Effector memory CD4-positive, alpha-beta T cell (primary cell): ENCODE measurements at places on chromosomes 12 and 14.
A peak's percentile ranks its signal among the peaks of the same experiment; 100 is the strongest.

GRCh38 chr12:26845057-26845666 lies 12.2 kb upstream of the ITPR2 start:
- no peak for DNase-seq

GRCh38 chr14:68656452-68656851 lies 136.4 kb downstream of the ZFP36L1 start:
- no peak for DNase-seq

DNA sequence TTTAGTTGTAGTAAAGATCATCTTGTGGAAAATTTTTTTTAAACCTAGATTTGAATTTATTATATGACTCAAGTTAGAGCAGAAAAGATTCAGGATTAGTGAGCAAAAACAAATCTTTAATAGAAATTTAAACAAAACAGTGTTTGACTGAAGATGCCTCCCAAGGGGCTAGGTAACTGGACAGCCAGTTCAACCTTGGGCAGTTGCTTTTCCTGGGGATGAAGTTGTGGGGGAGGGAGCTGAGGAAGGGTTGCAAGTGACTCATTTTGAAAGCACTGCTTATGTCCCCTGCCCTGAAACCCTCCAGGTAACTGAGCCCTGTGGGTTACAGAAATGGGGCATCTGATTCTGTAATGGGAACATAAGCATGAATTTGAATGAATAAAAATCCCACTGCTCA lies 13.1 kb downstream of the CFAP54 start:
- no peak for DNase-seq

DNA sequence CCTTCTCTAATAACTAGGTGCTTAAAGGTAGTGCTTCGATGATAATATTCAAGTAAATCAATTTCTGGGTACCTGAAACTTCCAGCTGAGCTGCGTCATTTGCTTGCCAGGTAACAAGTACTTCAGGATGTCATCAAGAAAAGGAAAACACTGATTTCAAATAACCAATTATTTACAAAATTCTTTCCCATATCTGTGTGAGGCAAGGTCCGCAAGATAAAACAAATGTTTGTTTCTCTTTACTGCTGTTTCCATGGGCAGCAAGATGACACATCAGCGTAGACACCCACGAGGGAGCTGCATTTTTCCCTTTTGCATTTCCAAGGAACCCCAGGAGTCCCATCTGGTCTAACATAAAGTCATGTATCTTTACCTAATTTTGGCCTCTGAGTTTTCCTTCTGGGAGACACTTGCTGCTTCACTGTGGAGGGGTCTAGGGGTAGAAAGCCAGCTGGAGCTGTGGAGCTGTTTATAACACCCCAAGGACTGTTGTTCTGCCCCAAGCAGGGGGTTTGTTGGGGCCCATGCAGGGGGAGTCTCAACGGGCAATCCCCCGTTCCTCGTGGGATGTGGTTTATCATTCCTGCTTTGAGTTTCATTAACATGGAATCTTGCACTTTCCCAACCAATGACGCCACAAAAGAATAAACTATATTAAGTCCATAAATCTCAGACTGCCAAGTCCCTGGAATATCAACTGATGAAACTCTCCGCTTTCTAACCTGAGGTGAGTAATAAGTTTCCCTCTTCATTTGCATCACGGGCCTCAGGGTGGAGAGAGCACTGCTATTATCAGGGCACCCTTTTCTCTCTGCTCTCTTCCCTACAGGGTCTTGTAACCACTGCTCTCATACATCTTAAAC lies 112.8 kb upstream of the PELI2 start:
- DNase-seq = no peak

DNA sequence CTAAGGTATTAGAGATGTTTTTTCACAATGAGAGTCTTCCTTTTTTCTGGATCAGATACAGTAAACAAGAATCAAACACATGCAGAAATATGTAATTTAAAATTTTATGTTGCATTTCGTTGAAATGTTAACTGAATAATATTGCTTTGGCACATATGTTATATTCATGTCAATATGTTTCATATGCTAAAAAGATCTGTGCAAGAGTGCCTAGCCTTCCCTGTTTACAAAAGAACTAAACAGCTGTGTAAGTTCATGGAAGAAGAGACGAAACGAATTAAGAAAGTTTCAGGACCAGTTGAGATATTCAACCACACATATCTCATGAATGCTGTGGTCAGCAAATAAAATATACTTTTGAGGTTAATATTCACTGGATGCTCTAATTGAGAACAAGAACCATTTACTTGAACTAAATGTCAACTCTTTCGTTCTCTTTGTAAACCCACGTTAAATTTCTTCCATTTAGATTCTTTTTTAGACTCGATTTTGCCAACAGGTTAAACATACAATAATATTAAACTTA lies 289.5 kb downstream of the FOXG1 start:
- DNase-seq = no peak

- DNase-seq = no peak
These were observed 98.6 kb upstream of the FKBP4 start for GRCh38 chr12:2696136-2696535.

GRCh38 chr14:65250162-65250495 lies 147.8 kb upstream of the MAX start:
- no peak for DNase-seq

DNA sequence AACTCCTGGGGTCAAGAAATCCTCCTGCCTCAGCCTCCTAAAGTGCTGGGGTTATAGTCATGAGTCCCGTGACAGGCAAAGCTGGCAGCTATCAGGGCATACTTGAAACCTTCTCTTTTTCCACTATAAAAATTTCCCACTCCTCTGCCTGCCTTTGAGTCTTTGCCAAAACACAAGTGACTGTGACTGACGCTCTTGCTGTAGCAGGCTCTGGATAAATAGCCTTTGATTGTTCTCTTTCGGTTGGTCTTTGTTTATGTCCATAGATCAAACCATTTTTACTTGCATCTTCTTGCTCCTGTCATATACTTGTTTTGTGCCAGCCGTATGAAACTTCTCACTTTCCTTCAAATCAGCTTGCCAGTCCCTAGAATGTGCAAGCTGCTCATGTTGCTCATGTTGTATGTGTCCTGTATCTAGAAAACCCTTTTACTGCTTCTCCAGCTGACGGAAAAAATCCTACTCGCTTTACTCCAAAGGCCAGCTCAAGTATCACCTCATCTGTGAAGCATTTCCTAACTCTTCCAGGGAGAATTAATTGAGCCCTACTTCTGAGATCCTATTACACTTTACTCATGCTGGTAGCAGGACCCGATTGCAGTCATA lies 73.1 kb downstream of the RESF1 start:
- DNase-seq = no peak

DNA sequence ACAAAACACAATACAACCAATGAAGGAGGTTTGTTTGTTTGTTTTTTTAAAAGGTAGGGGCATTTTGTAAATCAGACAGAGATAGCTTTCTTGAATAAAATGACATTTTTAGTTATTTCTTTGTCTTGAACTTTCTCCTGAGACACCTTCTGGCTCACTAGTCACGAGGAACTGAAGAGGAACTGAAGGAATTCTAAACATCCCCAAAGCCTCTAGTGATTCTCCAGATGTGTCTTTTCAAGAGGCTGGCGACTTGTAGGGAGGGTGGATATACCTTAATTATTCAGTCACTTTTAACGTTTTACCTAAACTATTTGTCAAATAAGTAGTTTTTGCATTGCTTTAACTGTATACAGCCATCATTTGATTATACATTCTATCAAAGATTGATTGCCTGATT lies 211.2 kb upstream of the LRIG3 start:
- no peak for DNase-seq

- DNase-seq = peak; percentile 75
These were observed at the start of gene ACYP1 for GRCh38 chr14:75063491-75064204. ACYP1 (minus strand) TSS chr14:75064024; CDS start chr14:75063553, 471 bp downstream.

GRCh38 chr12:53071591-53072551 lies 7.3 kb downstream of the SPRYD3 start:
- no peak for DNase-seq

- DNase-seq = no peak
These were observed 164.5 kb downstream of the STXBP6 start for GRCh38 chr14:24885410-24885913.

DNA sequence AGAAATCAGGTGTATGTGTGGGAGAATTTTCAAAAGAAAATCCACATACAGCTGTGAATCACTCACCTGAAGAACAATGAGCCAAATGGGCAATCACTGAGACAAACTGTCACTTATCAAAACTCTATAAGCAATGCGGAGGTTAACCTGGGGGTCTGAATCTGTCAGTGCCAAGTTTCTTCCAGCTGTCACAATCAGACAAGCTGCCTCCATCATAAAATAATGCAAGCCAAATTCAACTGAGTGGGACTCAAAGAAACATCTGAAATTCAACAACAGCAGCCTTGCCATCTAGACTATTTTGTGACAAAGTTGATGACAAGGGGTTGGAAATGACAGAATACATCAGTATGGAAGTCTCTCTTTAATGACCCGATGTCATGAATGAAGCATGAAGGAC lies 60.3 kb downstream of the GARIN6 start:
- DNase-seq = no peak

DNA sequence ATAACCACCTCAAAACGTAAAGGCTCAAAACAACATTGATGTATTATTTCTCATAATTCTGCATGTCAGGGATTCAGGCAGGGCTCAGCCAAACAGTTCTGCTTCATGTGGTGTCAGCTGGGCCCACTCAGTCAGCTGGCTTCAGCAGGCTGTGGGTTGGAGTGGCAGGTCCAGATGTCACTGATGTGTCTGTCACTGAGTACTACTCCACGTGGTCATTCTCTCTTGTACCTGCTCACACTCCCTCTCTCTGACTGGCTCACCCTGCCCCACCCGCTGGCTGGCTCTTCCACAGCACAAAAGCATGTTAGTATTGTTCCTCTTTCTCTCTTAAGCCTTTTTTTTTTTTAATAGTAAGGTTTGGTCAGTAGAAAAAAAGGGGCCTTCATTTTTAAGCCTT lies 182.4 kb downstream of the DICER1 start:
- no peak for DNase-seq

DNA sequence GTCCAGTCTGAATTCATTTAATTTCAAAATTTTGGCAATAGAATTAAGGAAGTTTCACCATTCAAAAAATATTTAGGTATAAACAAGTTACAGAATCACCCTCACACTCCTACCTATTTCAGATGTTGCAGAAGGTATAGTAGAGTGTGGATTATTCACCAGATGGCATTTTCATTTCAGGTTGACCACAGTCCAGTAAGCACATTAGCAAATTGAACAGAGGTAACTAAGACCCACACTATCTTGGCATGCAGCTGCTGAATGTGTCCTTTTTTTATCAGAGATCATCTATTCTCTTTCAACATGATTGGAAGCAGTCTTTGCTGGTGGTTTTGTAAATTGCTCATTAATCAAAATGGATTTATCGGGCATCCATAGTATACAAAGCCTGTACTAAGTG lies 151.8 kb upstream of the GARIN6 start:
- DNase-seq = no peak

DNA sequence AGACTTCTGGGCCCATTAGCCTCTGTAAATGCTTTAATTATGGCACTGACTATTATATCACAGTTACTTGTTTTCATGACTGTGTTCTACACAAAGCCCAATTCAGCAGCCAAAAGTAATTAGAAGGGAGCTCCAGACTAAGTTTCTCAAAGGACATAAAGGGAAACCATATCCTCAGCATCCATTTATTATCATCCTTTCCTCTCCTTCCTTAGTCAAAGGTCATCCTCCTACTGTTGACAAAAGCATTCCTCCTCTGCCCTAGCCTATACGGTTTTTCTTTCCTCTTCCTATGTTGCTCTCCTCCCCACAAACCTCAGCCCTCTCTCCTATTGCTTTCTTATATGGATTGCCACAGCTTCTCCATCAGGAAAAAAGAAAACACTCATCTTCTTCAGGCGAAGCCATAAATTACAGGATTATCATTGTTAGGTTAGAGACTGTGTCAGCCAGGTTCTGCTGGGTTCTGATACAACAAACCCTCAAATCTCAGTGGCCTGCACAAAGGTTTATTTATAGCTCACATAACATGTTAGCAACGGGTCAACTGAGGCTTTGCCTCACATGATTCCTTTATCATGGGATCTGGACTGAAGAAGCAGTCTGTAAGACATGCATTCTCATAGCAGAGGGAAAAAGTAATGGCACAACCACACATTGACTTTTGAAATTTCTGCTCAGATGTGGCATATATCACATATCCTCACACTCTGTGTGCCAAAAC lies 207.2 kb downstream of the SLC5A8 start:
- DNase-seq = no peak

- no peak for DNase-seq
These were observed 46.5 kb upstream of the IFNG-AS1 start for GRCh38 chr12:67942724-67943123.

DNA sequence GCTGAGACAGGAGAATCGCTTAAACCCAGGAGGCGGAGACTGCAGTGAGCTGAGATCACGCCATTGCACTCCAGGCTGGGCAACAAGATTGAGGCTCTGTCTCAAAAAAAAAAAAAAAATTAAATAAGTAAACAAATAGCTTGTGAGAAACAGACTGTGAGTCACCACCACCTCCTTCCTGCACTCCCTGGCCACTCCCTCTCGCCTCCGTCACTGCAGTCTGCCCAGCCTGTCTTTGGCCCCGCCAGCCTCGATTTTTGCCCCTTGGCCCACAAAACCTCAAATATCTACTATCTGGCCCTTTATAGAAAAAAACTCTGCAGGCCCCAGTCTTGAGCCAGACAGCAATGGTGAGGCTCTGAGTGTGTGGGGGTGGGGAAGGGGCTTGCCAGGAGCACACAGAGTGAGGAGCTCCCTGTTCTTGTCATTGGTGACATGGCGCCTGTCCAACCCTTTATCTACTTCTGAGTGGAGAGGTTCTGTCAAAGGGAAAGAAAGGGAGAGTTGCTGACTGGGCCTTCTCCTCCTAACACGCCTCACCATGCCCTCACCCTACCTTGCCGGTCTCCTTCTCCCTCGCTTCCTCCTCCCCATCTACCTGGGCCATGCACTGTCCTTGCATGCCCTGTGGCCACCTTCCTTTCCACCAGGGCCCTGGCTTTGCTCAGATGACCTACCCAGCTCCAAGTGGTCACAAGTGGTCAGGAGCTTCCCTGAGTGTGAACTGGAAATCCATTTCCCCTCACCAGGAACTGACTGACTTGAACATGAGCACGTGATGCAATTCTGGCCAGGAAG lies 22.1 kb downstream of the LGMN start:
- no peak for DNase-seq

DNA sequence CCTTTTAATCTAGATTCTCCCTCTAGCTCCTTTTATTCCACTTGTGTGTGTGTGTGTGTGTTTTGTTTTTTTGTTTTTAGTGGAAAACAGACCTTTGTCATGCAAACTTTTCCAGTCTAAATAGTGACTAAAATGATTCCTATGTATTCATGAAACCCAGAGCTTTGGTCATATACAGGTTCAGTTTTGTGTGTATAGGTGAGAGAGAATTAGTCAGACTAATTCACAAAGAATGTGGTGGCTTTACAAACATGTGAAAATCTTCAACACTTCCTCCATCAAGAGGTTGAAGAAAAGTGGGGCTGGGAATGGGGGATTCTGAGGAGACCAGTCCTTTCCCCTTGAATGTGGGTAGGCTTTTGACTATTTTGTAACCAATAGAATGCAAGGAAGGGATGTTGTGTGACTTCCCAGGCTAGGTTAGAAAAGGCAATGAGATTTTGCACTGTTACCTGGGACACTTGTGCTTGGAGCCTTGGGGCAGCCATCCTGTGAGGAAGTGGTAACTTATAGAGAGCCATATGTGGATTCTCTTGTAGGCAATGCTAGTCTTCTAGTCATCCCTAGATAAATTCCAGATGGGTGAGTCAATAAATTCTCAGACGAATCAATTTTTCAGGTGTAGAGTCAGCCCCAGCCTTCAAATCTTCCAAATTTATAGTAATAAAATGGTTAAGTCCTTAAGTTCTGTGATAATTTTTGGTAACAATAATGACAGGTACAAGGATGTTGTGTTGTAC lies 236.1 kb downstream of the CEP128 start:
- DNase-seq = no peak

GRCh38 chr12:55771736-55772135 lies 28.8 kb downstream of the GDF11 start:
- DNase-seq = no peak

- DNase-seq = no peak
These were observed 2.5 kb upstream of the CFAP251 start for GRCh38 chr12:121915841-121916321.
